Fibroblast of the conjunctiva (primary cell): ENCODE measurements at places on chromosomes 3 and 15.

- DNase-seq = no peak
Measured at GRCh38 chr3:16811950-16812349, 72.8 kb upstream of the PLCL2 start.

DNA sequence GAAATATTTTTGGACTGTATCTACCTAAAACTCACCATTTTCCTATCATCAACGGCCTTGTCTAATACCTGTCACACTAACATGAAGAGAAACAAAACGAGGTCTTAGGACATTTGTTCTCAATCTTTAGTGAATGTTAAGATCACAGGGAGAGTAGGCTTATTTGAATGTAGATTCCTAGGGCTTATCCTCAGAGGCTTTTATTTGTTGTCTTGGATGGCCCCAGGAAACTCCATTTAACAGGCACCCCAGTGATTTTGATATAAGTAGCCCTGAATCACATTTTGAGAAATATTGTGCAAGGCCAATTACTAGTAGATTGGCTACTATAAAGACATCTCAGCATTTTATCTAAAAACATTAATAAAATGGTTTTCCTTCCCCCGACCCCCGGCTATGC, 367.4 kb downstream of the GAP43 start:
- no peak for DNase-seq

DNA sequence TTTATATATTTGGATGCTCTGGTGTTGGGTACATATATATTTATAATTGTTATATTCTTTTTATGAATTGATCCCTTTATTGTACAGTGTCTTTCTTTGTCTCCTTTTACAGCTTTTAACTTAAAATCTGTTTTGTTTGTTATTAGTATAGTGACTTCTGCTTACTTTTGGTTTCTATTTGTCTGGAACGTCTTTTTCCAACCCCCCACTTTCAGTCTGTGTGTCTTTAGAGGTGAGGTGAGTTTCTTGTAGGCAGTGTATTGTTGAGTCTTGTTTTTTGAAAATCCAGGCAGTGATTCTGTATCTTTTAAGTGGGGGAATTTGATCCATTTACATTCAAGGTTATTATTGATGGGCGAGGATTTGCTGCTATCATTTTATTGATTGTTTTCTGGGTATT, 62.0 kb downstream of the AP4E1 start:
- no peak for DNase-seq

DNA sequence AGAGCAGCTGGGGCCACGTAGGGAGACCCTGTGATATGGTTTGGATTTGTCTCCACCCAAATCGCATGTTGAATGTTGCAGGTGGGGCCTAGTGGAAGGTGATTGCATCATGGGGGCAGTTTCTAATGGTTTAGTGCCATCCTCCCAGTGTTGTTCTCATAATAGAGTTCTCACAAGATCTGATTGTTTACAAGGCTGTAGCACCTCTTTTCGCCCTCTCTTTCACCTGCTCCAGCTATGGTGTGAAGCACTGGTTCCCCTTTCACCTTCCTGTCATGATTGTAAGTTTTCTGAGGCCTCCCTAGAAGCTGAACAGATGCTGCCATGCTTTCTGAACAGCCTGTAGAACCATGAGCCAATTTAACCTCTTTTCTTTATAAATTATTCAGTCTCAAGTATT, 198.9 kb upstream of the CBLB start:
- DNase-seq = no peak
